ENCODE measurements at places on chromosomes 3 and 15.

DNA sequence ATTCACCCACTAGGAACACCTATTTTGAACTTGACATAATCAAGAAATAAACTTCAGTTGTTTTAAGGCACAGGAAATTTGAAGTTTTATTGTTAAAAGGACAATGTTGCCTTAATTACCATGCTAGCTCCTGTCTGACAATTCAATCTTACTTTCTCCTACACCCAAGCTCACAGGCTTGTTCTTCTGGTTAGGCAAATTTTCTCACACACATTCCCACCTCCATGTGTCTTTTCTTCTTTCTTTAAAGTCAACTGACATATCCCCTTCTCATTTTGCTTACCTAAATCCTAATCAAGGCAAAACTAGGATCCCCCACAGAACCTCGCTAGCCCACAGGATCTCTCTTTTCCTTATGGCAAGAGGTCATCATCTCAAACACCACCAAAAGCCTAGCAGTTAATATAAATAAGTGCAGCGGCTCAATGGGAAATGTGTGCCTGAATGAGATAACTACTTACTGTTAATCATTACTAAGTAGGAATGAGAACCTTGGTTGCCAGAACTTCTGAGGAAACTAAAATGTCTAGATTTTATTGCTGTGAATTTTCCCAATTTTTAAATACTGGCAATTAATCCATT is 189.3 kb downstream of the PLCH1 start:
- DNase-seq: peak; percentile 48

- no peak for DNase-seq
These were observed 57.9 kb upstream of the DCUN1D1 start for GRCh38 chr3:183038221-183038620.

DNA sequence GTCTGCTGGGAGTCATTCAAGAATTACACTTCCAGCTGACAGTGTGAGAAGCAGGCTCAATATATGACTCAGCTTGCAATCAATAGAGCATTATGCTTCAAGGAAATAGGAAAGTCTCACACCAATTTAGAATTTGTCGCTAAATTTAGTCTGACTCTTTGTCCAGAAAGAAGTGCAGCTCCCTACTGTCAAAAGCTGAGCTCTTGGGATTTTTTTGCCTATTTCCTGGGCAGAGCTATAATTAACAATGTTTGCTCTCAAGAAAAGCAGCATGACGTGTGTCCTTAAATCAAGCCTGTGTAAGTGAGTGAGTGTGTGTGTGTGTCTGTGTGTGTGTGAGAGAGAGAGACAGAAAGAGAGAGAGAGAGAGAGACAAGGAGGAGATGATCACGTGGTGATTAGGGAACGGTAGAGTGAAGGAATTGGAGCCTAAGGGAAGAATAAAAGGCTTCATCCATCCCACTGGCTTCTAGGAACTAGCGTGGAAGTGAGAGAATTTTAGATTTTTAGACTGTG is 16.4 kb upstream of the SLC35G2 start:
- DNase-seq: no peak

- DNase-seq: no peak
These were observed 5.2 kb downstream of the SNRK start for GRCh38 chr3:43291546-43291945.

GRCh38 chr3:143627336-143627735 is 220.9 kb downstream of the SLC9A9 start:
- DNase-seq: no peak

GRCh38 chr15:69758291-69758771 is 305.7 kb downstream of the RPLP1 start:
- DNase-seq: peak; percentile 12

DNA sequence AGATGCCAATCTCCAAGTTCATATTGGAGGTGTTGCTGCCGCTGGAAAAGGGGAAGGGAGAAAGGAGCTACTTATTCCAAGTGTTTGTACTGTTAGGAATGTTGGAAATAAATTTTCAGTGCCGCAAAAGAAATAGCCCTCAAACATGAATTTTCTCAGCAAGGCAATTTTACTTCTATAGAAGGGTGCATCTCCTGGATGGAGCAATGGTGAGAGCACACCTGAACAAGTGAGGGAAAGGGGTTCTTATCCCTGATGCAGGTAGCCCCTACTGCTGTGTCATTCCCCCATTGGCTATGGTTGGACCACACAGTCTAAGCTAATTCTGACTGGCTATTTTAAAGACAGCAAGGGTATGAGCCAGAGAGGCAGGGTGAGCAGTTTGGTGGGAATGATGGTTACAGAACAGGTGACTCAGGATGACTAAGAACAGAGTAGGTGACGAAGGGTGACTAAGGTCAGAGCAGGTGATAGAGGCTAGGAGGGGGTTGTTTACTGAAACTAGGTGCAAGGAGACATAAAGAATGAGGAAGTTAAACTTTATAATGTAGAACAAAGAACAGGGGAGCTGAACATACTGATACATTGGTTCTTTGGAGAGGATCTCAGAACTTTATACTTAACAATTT is 503.5 kb downstream of the EDEM1 start:
- no peak for DNase-seq

DNA sequence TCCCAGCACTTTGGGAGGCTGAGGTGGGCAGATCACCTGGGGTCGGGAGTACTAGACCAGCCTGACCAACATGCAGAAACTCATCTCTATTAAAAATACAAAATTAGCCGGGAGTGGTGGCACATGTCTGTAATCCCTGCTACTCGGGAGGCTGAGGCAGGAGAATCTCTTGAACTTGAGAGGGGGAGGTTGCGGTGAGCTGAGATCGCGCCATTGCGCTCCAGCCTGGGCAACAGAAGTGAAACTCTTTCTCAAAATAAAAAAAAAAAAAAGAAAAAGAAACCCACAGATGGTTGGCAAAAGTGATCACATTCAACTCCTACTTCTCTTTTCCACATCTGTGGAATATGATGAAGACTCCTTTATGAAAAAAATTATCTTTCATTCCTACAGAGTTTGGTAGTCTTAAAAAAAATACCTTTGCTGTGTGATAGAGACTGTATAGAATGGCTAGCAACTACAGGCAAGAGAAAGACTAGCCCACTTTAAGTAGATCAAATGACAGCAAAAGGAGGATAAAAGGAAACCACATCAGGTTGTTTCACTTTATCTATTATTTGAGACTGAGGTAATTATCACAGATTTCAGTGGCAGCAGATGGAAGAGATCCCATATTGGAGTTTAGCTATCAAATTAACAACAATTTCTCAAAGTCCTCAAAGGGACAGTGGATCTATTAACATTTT is 172.9 kb upstream of the TSPAN3 start:
- DNase-seq: no peak

DNA sequence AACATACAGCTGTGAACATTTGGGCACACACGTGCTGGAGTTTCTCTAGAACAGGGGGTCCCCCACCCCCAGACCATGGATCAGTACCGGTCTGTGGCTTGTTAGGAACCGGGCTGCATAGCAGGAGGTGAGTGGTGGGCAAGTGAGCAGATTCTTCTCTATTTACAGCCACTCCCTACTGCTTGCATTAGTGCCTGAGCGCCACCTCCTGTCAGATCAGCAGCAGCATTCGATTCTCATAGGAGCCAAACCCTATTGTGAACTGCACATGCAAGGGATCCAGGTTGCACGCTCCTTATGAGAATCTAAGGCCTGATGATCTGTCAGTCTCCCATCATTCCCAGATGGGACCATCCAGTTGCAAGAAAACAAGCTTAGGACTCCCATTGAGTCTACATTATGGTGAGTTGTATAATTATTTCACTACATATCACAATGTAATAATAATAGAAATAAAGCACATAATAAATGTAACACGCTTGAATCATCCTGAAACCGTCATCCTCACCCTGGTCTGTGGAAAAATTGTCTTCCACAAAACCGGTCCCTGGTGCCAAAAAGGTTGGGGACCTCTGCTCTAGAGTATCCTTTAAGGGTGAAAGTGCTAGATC is 25.8 kb downstream of the CHRM5 start:
- DNase-seq: peak; percentile 70

DNA sequence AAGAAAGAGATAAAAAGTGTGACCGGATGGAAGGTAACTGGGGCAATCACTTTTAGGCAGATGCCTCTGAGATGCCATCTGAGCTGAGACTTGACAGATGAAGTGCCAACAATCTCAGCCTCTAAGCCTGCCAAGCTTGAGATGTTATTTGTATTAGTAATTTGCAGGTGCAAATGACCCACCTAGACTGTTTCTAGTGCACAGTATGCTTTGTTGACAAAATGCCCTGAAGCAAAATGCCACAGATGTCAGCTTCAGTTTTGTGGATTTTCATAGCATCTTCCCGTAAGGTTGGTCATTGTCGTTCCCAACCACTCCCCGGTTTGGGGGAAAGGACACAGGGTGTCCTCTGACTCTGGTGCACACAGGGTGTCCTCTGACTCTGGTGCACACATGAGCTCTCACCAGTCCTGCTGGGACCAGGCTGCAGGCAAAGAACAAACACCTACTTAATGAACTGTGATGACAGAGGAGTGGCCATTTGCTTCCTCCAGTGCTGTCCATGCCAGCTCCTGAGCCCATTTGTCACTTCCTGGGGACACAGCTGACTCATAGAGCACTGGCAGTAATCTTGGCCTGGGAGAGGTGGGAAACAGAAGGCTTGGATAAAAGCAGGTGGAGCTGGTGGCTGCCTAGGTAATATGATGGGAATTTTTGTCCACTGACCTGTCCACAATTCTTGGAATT is 16.7 kb upstream of the PPP1R2 start:
- no peak for DNase-seq

DNA sequence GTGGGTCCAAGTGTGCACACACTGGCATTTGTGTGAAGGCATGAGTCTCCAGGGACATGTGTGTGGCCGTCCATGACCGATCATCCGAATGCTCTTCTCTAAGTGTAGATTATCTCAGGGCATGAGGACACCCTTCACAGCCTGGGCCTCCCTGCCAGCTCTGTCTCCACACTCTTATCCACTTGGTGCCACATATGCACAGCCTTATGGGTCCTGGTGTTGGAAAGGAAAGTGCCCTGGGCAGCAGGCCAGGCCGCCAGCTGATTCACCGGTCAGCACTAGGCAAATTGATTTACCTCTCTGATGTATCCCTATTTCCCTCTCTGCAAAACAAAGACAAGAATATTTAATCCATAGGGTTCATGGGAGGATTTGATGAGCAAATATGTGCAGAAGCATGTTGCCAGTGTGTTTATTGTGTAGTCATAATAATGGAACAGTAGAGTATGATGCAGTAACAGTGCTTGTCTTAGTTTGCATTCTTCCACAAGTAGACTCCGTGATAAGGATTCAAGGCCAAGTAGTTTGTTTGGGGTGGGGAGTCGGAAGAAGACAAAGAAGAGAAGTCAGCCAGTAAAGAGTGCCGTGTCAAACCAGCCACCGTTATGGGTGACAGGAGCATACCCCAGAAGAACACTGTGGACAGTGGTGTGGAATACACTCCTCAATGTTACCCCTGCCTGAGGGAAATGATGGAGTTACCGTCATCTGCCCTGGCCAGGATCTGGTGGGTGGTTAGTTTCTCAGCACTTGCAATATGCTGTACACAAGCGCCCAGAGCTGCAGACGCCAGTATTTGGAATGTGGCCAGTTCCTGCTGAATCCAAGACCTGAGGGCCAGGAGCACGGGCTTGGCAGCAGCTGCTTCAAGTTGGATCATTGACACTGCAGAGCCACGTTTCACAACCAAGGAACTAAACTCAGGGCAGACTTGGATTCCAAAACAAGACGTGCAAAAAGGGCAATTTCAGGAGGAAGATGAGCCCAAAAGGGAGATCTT is 85.1 kb downstream of the MTHFS start:
- DNase-seq: no peak

DNA sequence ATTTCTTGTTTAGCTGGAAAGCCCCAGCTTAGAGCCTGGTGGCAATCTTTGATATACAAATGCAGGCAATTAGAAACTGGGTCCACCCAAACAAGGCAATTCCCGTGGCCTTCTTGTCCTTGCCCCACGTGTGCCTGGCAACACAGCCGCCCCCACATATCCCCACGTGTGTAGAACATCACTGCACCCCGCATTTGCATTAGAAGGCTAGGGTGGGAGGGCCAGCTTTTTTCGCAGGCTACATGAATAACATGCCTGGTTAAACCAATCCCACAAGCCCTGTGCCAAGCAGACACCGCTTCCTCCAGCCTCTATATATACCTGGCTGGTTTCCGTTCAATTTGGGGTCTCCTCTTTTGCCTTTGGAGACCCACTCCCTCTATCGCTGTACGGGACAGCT is 250.2 kb downstream of the ZNF385D start:
- DNase-seq: no peak

DNA sequence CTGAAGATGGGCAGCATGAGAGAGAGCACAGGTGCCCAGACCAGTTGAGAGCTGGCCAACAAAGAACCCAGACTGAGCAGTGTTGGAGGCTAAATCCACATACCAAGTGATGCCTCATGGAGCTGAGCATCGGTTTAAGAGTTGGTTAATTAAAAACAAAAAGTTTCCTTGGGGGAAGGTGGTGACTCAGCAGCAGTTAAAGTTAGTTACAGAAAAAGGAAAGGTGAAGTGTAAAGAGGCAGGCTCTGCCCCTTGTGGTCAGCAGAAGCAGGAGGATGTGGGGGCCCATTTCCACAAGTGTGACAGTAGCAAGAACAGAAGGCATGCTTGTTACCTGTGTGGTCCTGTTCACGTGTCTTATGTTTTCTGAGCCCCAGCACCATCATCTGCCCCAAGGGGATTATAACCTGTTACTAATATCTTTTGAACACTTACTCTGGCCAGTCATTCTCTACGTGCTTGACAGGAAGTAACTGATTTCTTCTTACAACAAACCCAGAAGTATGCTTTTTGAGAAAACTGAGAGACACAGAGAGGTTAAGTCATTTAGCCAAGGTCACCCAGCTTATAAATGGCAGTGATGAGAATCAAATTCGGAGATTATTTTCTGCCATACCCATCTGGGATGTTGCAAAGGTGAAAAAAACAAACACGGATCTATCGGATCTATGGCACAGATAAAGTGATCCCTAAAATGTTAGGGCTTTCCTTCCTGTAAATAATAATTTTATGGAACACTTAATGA is 91.0 kb downstream of the EPHB1 start:
- peak; percentile 9 for DNase-seq

DNA sequence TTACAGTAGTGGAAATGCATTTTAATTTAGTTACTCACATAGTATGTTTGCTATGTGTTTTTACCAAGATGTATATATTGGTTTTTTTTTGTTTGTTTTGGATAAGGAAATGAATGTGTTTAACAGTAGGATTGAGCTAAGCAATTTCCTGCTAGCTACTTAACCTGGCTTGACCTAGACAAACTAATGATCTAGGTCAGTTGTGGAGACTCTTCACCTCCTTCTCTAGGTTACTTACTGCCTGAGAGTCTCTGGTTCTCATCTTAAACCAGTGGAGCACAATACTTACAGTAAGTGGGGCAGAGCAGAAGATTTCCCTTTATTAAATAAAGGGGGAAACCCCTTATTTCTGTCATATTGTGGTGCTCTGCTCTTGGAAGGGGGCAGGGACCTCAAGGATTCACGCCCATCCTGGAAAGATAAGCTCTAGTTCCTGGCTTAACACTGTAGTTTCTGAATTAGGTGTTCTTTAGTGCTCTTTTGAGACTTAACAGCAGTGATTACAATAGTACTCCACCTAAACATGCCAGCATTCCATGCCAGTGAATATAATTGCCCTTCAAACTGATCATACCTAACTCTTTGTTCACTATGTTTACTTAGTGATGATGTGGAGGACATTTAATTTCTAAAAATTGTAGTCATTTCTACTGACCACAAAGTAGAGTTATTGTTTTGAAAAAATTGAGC is 79.9 kb downstream of the UBP1 start:
- DNase-seq: no peak

GRCh38 chr15:74821091-74821789 is 5.2 kb upstream of the CPLX3 start:
- DNase-seq: no peak

GRCh38 chr3:50190936-50191660 is at the start of gene GNAT1:
GNAT1 (plus strand) TSS chr3:50191610; CDS start chr3:50191726, 116 bp downstream.
- DNase-seq: peak; percentile 53
